T follicular helper cell (primary cell): ENCODE measurements at places on chromosomes 6 and 20.

- no peak for DNase-seq
These were observed 30.8 kb upstream of the COL21A1 start for GRCh38 chr6:56278171-56278591.

GRCh38 chr6:11329726-11330412 lies 97.4 kb upstream of the NEDD9 start:
- DNase-seq: no peak

DNA sequence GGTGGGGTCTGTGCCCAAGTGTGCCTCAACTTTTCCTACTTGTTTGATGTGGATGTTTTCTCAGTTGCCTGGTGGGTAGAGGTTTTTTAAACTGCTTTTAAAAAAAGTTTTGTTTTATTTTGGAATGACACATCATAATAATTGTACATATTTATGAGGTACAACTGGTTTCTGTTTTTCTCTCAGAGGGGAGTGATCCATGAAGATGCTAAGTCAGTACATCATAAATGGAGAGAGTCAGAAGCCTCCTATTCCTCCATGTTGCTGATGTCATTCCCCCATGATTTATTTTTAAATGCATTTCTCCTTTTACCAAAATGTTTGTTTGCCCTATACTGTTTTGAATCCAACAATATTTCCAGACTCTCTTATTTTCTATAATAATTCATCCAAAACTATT lies 77.3 kb upstream of the CLVS2 start:
- no peak for DNase-seq

DNA sequence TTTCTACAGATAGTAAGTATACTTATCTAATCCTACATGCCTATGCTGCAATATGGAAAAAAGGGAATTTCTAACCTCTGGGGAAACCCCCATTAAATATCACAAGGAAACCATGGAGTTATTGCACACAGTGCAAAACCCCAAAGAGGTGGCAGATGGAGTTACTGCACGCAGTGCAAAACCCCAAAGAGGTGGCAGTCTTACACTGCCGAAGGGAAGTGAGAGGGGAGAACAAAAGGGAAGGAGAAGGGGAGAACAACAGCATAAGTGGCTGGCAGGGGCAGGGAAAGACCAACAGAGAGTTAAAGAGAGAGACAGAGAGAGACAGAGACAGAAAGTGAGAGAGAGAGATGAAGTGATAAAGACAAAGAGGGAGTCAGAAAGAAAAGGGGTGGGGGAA lies 43.8 kb upstream of the EIF2S2 start:
- DNase-seq: no peak

DNA sequence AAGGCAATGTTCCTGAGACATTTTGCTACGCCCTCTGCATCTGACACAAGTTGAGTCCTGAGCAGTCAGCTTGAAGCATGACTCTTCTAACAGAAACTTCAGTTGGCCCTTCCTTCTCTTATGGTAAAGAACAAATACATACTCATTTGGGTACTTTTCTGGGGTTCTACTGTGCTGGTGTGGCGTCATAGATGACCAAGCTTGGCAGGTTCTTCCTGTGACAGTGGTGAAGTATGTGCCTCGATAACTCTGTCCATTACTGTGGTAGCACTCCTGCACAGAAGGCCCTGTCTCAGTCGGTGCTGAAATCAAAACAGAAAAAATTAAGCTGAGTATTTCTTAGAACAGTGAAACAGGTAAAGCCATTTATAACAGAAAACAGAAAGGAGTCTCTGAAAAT lies 152.5 kb downstream of the SLC22A3 start:
- no peak for DNase-seq
